Stimulated activated CD4-positive, alpha-beta T cell treated with anti-CD3 and anti-CD28 coated beads, Interleukin-12 subunit alpha, Interleukin-12 subunit beta, amount 100 ng/mL, for 48 hours (primary cell): ENCODE measurements at places on chromosomes 2 and 18.

DNA sequence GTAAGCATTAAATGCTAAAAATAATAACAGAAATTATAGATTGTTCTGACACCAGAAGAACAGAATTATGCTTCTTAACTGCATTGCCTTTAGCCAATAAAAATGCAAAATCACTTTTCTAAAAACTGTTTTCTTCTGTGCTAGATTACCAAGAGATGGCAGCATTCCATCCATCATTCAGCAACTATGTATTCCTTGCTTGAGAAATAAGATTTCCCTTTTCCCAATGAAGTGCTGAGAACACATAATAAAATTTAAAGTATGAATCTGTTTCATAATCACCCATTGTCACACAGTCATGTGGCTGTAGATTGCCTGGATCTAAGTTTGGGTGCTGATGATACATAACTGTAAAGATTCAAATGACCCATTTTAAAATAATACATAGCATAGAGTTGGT is 504.2 kb downstream of the TDRD15 start:
- no peak for DNase-seq

GRCh38 chr2:16398486-16399043 is 267.1 kb downstream of the CYRIA start:
- DNase-seq: no peak

DNA sequence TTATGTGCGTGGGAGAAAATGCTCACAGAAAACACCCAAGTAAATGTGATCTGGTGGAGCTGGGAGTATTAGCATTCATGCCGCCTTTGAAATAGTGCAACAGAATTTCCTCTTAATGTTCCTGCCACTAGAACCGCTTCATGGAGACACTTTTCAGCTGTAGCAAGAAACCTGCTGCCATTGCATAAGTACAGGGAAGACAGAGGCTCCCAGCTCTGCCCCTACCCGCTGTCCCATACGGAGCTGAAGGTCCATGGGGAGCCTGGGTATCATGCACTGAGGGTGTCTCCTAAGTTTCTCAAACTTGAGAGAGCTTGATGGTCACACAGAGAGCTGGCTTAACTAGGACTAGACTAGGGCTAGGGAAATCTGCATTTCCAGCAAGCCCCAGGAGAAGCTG is 49.6 kb downstream of the CRIM1 start:
- no peak for DNase-seq

DNA sequence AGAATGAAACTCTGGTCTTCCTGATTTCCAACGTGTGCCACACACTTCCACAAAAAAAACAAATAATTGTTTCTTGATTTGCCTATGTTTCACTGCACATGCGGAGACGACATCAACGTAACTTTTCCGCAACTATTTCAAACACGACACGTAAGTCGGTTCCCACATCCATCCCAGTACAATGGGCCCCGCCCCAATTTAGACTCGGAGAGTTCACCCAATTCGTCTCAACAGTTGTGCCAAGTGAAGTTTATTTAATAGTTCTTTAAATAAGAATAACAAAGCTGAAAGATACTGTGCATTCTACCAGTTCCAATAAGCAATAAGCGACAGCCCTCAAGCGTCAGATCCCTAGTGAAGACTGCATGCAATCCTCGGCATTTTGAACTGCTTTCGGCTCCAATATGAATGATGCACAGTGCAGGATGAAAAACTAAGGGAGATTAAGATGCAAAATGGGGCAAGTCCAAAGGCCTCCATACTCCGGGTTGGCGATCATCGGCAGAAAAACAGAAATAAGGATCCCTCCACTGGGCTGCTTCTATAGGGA is 664 bp downstream of the CCT4 start:
- no peak for DNase-seq

DNA sequence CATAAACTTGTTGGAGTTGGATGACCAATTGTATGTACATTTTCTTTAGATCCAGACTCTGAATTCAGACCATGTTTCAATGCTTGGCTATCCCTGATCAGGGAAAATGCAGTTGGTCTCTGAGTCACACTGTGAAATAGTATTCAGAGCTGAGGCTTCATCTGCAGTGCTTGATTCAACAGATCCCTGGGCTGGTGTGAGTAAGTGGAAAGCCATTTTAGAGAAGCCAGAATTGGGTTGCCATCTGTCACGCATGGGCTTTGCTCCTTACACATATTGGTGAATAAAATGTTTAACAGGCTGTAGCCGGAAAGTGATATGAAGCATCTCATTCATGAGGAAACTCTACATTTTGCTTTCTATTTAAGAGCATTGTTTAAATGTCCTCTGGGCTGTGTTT is 50.0 kb upstream of the ACYP2 start:
- no peak for DNase-seq

DNA sequence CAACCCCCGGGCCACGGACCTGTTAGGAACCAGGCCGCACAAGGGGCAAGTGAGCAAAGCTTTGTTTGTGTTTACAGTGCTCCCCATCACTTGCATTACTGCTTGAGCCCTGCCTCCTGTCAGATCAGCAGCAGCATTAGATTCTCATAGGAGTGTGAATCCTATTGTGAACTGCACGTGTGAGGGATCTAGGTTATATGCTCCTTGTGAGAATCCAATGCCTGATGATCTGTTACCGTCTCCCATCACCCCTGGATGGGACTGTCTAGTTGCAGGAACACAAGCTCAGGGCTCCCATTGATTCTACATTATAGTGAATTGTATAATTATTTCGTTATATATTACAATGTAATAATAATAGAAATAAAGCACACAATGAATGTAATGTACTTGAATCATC is 125.6 kb downstream of the FMNL2 start:
- no peak for DNase-seq

DNA sequence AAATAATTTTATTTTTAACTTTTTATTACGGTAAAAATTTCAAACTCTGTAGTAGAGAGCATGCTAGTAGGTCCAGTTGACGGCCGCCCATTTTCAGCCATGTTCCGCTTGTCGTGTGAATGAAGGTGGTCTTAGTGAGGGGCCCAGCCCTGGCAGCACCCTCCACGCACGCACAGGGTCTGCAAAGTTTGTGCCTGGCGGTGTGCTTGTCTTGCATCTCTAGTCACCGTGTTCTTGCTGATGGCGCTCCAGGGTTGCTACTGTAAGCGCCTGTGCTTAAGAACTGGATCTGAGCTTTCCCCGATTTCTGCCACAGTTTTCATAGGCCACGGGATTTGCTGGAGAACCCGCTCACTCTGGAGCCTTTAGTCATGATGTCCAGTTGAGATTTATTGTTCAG is 28.9 kb downstream of the LDLRAD4 start:
- DNase-seq: no peak

- no peak for DNase-seq
Observed at GRCh38 chr2:68110102-68110501, 47.3 kb upstream of the C1D start.

GRCh38 chr2:198913394-198914152 is 544.2 kb downstream of the SATB2 start:
- no peak for DNase-seq

- DNase-seq: no peak
Observed at GRCh38 chr18:78492064-78492812, 487.4 kb upstream of the SALL3 start.

DNA sequence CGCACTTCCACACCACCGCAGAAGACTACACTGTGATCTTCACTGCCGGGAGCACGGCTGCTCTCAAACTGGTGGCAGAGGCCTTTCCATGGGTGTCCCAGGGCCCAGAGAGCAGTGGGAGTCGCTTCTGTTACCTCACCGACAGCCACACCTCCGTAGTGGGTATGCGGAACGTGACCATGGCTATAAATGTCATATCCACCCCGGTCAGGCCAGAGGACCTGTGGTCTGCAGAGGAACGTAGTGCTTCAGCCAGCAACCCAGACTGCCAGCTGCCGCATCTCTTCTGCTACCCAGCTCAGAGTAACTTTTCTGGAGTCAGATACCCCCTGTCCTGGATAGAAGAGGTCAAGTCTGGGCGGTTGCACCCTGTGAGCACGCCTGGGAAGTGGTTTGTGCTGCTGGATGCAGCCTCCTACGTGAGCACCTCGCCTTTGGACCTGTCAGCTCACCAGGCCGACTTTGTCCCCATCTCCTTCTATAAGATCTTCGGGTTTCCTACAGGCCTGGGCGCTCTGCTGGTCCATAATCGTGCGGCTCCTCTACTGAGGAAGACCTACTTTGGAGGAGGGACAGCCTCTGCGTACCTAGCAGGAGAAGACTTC is 12.5 kb downstream of the MOCOS start:
- DNase-seq: no peak

DNA sequence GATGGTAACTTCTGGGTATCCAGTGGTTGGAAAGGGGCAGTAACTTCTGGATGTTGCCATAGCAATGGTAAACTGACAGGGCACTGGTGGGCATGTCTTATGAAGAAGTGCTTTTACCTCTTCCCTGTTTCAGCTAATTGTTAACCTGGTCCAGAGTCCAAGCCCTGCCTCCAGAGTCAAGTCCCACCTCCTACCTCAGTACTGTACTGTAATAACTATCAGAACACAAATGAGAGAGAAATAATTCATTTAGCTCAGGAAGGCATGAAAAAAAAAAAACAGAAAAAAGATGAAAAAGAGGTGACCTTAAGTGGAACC is 237.0 kb downstream of the ZNF804A start:
- no peak for DNase-seq

- DNase-seq: no peak
Observed at GRCh38 chr2:173124441-173124840, 48.8 kb downstream of the MAP3K20 start.
